Colonic mucosa (tissue), 4 donors: ENCODE measurements at places on chromosomes 12 and 14. TPM values are rescaled to one million over a fixed set of nuclear protein-coding genes. Genes with fewer than 3 reads are reported as not detected.

DNA sequence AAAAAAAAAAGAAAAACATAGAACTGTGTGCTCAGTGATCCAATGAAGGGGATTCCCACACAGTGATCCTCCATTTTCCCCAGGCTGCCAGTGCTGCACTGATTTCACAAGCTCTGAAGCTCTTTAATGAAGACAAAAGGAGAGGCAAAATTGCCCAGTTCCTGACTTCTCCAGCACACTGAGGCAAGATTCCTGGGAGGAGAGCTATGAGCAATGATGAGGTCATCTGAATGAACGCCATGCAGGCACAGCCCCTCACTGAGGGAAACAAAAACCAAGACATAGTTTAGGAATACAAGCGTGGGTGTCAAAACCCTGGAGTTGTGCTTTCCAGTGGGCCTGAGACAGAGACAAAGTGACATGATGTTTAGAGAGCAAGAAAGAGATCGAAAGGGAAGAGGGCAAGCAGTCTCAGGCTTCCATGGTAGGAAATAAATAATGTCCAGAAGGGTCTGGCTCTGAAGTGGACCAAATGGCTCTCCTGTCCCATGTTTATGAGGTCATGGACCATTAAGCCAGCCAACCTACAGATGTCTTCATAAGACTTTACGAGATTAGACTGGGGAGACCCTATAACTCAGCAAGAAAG lies 40.9 kb upstream of the SMUG1 start:
- H3K27me3 ChIP-seq = no peaks in the 10 kb centered on the region
- no peak for DNase-seq
- no peak overlapping the region for H3K27ac ChIP-seq
- H3K4me3 ChIP-seq = no peak overlapping the region

- no peak overlapping the region for H3K4me3 ChIP-seq
- no peak overlapping the region for H3K27ac ChIP-seq
- H3K4me1 ChIP-seq = no peaks in the 10 kb centered on the region
- H3K36me3 ChIP-seq = no peaks in the 10 kb centered on the region
Observed at GRCh38 chr12:96220902-96221301, 26.7 kb downstream of the ELK3 start.

Gene MAX
- total RNA-seq = 91.1 TPM

Gene ASCL1
- 0.53 TPM for total RNA-seq

DNA sequence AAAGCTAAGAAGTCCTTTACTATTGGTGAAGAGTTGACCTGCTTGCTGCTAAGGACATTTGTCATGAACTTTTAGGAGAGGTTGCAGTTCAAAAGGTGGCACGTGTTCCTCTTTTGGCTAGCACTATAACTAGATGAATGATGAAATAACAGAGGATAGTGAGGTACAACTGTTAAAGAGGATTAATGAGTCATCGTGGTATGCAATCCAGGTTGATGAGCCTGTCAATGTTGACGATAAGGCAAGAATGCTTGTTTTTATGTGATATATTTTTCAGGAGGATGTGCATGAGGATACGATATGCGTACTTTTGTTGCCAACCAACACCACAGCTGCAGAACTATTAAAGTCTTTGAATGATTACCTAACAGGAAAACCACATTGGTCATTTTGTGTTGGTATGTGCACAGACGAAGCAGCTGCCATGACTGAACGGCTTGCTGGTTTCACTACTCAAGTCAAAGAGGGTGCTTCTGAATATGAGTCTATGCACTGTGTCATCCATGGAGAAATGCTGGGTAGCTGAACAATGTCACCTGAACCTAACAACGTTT lies 10.6 kb downstream of the CEP128 start:
- no peak for DNase-seq
- H3K4me1 ChIP-seq = no peaks in the 10 kb centered on the region
- no peaks in the 10 kb centered on the region for H3K27me3 ChIP-seq
- H3K27ac ChIP-seq = no peak overlapping the region
- no peak overlapping the region for H3K4me3 ChIP-seq
- no peaks in the 10 kb centered on the region for H3K36me3 ChIP-seq

Gene FOS
- 86.9 TPM for total RNA-seq

Gene MANSC1
- total RNA-seq = 66.0 TPM

GRCh38 chr14:48805315-48805714 lies 780.9 kb downstream of the RPS29 start:
- H3K27me3 ChIP-seq = no peaks in the 10 kb centered on the region
- no peak for DNase-seq
- H3K4me1 ChIP-seq = no peaks in the 10 kb centered on the region
- no peak overlapping the region for H3K27ac ChIP-seq
- no peaks in the 10 kb centered on the region for H3K36me3 ChIP-seq

GRCh38 chr12:76848132-76848531 lies 30.7 kb downstream of the CSRP2 start:
- DNase-seq = no peak
- H3K36me3 ChIP-seq = no peaks in the 10 kb centered on the region
- H3K4me3 ChIP-seq = no peak overlapping the region

Gene STXBP6
- 26.1 TPM for total RNA-seq

Gene PAX9
- total RNA-seq = 0.77 TPM

DNA sequence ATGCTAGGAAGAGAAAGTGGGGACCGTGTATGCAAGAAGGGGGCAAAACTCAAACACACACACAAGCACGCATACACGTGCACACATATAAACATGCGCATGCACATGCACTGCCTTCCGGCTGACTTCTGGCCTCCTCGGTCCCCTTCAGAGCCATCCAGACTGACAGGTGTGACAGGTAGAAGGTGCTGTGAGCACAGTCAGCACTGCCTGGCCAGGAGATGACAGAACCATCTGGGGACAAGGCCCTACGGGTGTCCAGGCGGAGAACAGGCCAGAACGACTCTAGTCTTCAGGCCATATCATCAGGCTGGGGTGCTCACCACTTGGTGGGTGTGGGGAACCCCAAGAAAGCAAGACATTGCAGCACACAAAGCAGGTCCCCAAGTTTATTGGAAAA lies 7.3 kb downstream of the KRT83 start:
- no peak for DNase-seq
- H3K27ac ChIP-seq = no peak overlapping the region
- H3K4me3 ChIP-seq = no peak overlapping the region
- H3K36me3 ChIP-seq = no peaks in the 10 kb centered on the region
- peaks cover 7% of the 10 kb centered on the region for H3K27me3 ChIP-seq

Gene E2F7
- total RNA-seq = 9.1 TPM

- no peaks in the 10 kb centered on the region for H3K36me3 ChIP-seq
- no peak overlapping the region for H3K4me3 ChIP-seq
- no peaks in the 10 kb centered on the region for H3K27me3 ChIP-seq
- no peaks in the 10 kb centered on the region for H3K4me1 ChIP-seq
- H3K27ac ChIP-seq = no peak overlapping the region
Observed at GRCh38 chr12:51937926-51938325, 13.6 kb upstream of the ACVR1B start.

- H3K27ac ChIP-seq = no peak overlapping the region
- no peaks in the 10 kb centered on the region for H3K27me3 ChIP-seq
- H3K4me1 ChIP-seq = no peaks in the 10 kb centered on the region
- no peak overlapping the region for H3K4me3 ChIP-seq
- no peaks in the 10 kb centered on the region for H3K36me3 ChIP-seq
Observed at GRCh38 chr12:3534511-3534910, 43.5 kb downstream of the PRMT8 start.

Gene MUCL1
- total RNA-seq = not detected

Gene GARIN6
- total RNA-seq = not detected

DNA sequence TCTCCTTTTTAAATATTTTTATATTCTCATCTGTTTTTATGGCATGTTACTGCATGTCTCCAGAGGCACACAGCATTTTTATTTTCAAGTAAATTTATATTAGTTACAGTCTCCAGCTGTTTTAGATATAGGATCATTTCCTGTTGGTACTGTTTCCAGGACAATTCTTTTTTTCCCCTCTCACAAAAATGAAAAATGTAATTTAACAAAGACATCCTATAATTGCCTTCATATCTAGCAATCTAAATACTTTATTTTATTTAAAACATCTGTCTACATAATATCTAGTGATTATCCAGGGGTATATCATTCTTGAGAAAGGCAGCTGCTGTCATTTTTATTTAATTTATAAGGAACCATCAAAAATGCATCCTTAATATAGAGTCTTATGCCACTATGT lies 272.4 kb upstream of the NPAS3 start:
- H3K36me3 ChIP-seq = no peaks in the 10 kb centered on the region
- no peak overlapping the region for H3K4me3 ChIP-seq
- DNase-seq = no peak
- H3K27me3 ChIP-seq = no peaks in the 10 kb centered on the region
- H3K27ac ChIP-seq = no peak overlapping the region

DNA sequence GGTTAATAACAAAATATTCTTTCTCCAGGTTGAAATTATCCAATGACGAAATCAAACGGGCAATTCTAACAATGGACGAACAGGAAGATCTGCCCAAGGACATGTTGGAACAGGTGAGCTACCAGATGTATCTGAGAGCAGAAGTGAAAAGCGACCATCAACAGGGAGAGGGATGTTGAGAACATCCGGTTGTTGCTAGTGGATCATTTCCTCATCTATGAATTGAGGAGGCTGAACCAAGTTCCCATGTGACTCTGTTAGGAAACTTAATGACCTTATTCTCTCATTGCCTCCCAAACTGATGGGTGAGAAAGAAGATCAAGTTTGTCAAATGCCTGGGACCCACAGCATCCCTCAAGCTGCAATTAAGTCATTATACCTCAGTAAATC lies 117.7 kb downstream of the GPR135 start:
- DNase-seq = no peak
- no peaks in the 10 kb centered on the region for H3K27me3 ChIP-seq
- H3K4me3 ChIP-seq = no peak overlapping the region

GRCh38 chr12:3178671-3179313 lies 101.6 kb downstream of the TSPAN9 start:
- DNase-seq = no peak
- no peaks in the 10 kb centered on the region for H3K36me3 ChIP-seq
- H3K4me1 ChIP-seq = no peaks in the 10 kb centered on the region
- H3K27me3 ChIP-seq = no peaks in the 10 kb centered on the region
- H3K4me3 ChIP-seq = no peak overlapping the region

DNA sequence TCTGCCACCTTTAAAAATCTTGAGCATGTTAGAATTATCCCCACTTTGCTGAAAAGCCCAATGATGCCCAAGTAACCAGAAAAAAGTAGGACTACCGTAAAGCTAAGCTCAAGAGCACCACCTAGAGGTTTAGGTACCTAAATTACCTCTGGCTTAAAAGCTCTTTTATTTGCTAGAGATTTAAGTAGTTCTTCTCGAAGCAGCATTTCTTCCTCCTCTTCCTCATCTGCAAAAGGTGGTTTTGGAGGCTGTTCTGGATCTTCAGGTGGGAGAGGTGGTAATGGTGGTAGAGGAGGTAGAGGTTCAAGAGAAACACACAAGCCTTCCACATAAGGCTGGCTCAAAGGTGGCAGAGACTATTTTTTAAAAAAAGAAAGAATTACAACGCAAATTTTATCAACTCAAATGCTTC lies 26.9 kb downstream of the ZFC3H1 start:
- no peaks in the 10 kb centered on the region for H3K4me1 ChIP-seq
- no peaks in the 10 kb centered on the region for H3K27me3 ChIP-seq
- no peak overlapping the region for H3K27ac ChIP-seq
- DNase-seq = no peak
- no peak overlapping the region for H3K4me3 ChIP-seq
- H3K36me3 ChIP-seq = peaks cover 19% of the 10 kb centered on the region
